ENCODE measurements at places on chromosomes 4 and X. TPM values are rescaled to one million over a fixed set of nuclear protein-coding genes. Genes with fewer than 3 reads are reported as not detected.

The MAOB gene
- total RNA-seq, result under 0.01 TPM

The SAGE1 gene
- total RNA-seq, result not detected

The PCDH7 gene
- total RNA-seq, result 53.1 TPM

The NLRP2B gene
- not detected for total RNA-seq

The GPR50 gene
- total RNA-seq, result not detected

The CDKL2 gene
- total RNA-seq, result 1.3 TPM

The NXF2 gene
- not detected for total RNA-seq

The UCHL1 gene
- total RNA-seq, result 579 TPM

The SATL1 gene
- not detected for total RNA-seq

The CXorf49 gene
- total RNA-seq, result not detected

The TMEM47 gene
- total RNA-seq, result 32.2 TPM

The PNMA3 gene
- under 0.01 TPM for total RNA-seq

The USP26 gene
- not detected for total RNA-seq

The AADAT gene
- 3.9 TPM for total RNA-seq

The CT45A3 gene
- not detected for total RNA-seq

The PITX2 gene
- 7.8 TPM for total RNA-seq

The GRIA3 gene
- 8.1 TPM for total RNA-seq

The RAB33A gene
- total RNA-seq, result 1.3 TPM

The G3BP2 gene
- total RNA-seq, result 209 TPM

The COX7B2 gene
- not detected for total RNA-seq

The ZNF674 gene
- 4.2 TPM for total RNA-seq

The PUDP gene
- 15.1 TPM for total RNA-seq

The FAM149A gene
- total RNA-seq, result 0.64 TPM

The MXRA5 gene
- 45.4 TPM for total RNA-seq

The PHOX2B gene
- total RNA-seq, result not detected

The UBL4A gene
- 32.0 TPM for total RNA-seq

The DMD gene
- total RNA-seq, result 29.0 TPM

The UCP1 gene
- total RNA-seq, result not detected

The MFAP3L gene
- 0.86 TPM for total RNA-seq

The TCEAL6 gene
- total RNA-seq, result not detected

The AKAP4 gene
- not detected for total RNA-seq

The PPP4R3C gene
- not detected for total RNA-seq

The PPP2R2C gene
- not detected for total RNA-seq

The F8A3 gene
- 2.6 TPM for total RNA-seq

The ADGRG4 gene
- not detected for total RNA-seq

The PDCL2 gene
- not detected for total RNA-seq

The MCF2 gene
- under 0.01 TPM for total RNA-seq

The TMEM156 gene
- under 0.01 TPM for total RNA-seq

The SSX3 gene
- not detected for total RNA-seq

The TEX13D gene
- total RNA-seq, result not detected

The EMCN gene
- not detected for total RNA-seq

The DCAF4L1 gene
- total RNA-seq, result under 0.01 TPM

The UNC5C gene
- under 0.01 TPM for total RNA-seq

The KLKB1 gene
- total RNA-seq, result not detected

The JCHAIN gene
- 2.6 TPM for total RNA-seq

The CYLC1 gene
- not detected for total RNA-seq

The HAND2 gene
- 45.4 TPM for total RNA-seq

The ARSD gene
- total RNA-seq, result 13.4 TPM
